ENCODE measurements at places on chromosomes 6 and 20. TPM values are rescaled to one million over a fixed set of nuclear protein-coding genes. Genes with fewer than 3 reads are reported as not detected.
A peak's percentile ranks its signal among the peaks of the same experiment; 100 is the strongest.

SMIM8 gene
- 29.8 TPM for total RNA-seq

DHX35 gene
- total RNA-seq: 15.5 TPM

SAMD5 gene
- total RNA-seq: 11.8 TPM

DPPA5 gene
- total RNA-seq: not detected

AFG1L gene
- 10.2 TPM for total RNA-seq

GRCh38 chr6:140269591-140270165, 895.2 kb upstream of the CITED2 start:
- no peak for DNase-seq

DNA sequence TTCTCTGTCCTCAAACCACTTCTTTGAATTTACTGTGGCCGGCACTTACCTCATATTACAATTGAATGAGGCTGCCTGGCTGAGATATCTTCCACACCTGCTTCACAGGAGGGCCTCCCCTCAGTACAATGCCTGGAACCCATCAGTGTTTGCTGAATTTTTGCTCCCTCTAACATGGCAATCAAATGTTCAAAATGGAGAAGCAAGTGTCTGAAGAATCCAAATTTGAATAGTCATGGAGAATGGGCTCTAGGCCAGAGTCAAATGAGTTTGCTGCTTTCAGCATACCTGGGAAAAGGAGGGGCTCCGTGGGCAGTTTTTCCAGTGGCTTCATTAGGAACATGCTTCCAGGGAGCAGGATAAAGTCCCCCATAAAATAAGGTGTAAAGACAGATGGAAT, 564.8 kb downstream of the UTRN start:
- DNase-seq: no peak

DNA sequence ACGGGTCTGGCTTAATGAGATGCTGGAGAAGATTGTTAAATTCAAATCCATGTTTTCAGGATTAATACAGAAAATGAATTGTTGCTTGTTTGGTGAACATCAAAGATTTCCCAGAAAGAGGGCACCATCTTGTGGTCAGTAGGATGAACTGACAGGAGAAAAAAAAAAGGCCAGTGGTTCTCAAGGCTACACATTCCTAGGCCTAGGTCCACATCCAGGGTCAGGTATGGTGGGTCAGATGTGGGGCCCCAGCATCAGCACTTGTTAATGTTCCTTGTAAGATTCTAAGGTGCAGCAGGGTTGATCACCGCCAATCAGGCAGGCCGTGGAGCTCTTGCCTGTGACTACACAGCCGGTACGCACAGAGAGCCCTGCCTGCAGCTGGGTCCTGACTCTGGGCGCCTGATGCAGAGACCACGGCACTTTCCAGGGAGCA, 34.0 kb upstream of the FOXO3 start:
- peak; percentile 48 for DNase-seq

DNA sequence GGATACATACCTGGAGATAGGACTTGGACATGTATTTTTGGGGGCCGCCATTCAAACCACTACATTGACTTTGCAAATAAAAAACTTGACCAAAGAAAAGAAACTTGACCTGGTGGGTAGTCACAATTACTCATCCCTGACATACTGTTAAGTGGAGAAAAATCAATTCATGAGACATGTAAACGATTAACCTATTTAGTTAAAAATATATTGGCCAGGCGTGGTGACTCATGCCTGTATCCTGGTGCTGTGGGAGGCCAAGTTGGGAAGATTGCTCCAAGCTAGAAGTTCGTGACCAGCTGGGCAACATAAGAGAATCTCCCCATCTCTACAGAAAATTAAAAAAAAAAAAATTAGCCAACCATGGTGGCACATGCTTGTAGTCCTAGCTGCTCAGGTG, 2.5 kb upstream of the SRSF12 start:
- no peak for DNase-seq

- no peak for DNase-seq
Observed at GRCh38 chr20:59322585-59323454, 22.4 kb downstream of the EDN3 start.

DNA sequence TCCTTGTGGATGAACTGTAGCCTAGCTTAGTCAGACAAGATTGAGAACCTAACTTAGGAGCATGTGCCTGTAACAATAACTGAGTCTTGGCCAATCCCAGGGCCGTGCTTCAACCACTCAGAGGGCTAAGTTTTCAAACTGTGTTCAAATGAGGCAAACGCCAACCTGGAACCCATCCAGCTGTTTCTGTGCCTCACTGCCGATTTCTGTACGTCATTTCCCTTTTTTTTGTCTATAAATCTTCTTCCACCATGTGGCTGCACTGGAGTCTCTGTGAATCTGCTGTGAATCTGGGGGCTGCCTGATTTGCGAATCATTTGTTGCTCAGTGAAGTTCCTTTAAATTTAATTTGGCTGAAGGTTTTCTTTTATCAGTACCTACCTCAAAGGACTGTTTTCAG, 115.0 kb upstream of the CHD6 start:
- DNase-seq: no peak

DNA sequence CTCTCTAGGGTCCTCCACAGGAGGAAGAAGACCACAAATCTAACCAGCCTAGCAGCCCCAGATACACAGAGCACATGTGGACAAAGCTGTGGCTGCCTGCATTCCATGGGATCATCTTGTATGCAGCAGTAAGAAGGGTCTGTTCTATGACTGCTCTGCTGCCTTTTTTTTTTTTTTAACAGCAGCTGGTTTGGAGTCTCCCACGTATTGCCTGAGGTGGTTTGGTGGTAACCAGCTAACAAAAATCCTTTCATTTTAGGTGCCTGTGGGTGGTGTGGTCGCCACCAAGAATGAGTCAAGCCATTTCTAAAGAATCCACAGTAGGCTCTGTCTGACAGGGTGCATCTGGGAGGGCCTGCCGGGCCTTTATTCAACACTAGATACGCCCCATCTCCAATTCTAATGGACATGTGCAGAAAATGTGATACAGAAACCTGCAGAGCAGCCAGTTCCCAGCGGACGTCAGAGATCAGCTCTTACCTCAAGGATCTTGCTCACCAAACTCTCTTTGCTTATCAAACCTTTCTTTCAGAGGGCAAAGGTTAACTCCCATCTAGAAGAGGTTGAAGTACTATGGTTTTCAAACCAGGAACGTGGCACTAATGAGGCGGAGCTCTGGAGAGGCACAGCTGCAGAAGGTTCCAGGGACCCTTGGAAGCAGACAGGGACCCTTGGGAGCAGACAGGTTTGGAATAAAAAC, 32.0 kb downstream of the GNAS-AS1 start:
- DNase-seq: peak; percentile 35

GRCh38 chr20:54469952-54470351, 5.4 kb upstream of the DOK5 start:
- DNase-seq: no peak

GRCh38 chr6:28585335-28585734, 59.7 kb downstream of the GPX5 start:
- DNase-seq: no peak

DNA sequence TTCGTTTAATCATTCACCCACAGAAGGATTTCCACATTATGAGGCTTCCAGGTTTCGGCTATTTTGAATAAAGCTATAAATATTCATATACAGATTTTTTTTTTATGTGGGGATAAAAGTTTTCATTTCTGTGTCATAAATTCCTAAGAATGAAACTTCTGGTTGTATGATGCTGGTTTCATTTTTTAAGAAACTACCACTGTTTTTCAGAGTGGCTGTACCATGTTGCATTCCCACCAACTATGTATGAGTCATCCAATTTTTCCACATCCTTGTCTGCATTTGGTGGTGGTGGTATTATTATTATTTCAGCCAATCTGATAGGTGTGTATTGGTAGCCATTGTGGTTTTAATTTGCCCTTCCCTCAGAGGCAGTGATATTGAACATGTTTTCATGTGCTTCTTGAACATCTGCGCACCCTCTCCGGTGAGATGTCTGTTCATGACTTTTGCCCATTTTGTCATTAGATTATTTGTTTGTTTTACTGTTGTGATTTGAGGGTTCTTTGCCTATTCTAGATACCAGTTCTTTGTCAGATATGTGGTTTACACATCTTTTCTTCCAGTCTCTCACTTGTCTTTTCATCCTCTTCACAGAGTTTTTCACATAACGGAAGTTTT, 75.5 kb downstream of the DOK5 start:
- DNase-seq: no peak

DNA sequence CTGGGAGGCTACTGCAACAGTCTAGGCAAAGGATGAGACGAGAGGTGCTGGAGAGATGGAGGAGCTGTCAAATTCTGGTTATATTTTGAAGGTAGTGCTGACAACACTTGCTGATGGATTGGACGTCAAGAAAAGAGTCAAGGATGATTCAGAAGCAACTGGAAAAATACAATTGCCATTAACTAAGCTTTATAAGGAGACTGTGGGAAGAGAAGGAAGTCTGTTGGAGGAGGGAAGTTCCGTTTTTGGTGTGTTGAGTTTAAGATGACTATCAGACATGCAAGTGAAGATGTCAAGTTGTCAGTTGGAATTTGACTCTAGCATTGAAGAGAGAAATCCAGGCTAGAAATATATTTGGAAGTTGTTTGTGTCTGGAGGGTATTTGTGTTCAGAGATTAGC, 358.1 kb downstream of the RNGTT start:
- DNase-seq: no peak

- no peak for DNase-seq
Observed at GRCh38 chr20:48192109-48192508, 406.8 kb upstream of the SULF2 start.

GRCh38 chr6:157668009-157668401, 155.0 kb upstream of the SNX9 start:
- no peak for DNase-seq

- DNase-seq: no peak
Observed at GRCh38 chr6:142325111-142325510, 23.3 kb downstream of the ADGRG6 start.

GRCh38 chr20:62737271-62737811, 28.7 kb downstream of the NTSR1 start:
- no peak for DNase-seq

- DNase-seq: no peak
Observed at GRCh38 chr20:50263831-50264230, 73.2 kb downstream of the CEBPB start.

DNA sequence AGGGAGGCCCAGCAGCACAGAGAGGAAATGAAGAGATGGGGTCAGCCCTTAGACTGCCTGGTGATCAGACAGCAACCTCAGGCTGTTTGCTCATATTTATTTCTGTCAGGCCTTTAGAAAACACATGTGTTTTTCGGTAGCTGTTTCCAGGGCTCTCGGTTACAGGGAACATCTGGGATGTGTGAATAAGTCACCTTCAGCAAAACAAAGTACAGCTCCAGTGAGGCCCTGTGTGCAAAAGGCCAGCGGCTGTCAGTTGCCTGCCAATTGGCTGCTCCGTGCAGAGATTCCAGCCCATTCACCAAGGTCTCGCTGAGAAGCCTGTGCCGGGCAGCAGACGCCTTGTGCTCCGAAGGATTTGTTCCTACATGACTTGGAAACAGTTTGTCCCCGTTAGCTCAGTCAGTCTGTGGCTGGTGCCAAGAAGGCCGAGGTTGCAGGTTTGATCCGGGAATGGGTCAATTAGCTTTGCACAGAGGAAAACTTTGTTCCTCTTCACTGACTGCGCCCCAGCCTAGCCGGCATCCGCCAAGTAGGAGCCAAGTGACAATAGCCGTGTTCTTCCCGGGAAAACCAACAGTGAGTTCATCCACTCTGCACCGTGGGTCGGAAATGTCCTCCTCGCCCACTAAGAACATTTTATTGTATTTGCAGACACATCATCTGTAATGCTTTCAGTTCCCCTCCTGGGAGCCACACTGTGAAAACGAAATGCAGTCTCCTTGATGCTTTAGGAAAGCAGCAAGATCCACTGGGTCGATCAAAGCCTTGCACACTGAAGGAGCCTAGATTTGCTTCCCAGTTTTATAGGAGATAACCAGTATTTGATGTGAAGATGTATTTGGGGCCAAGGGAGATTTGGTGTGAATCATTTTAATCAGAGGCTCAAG, 315.4 kb upstream of the CDYL start:
- DNase-seq: no peak
